ENCODE measurements at places on chromosomes 5 and 9. TPM values are rescaled to one million over a fixed set of nuclear protein-coding genes. Genes with fewer than 3 reads are reported as not detected.

Gene BARHL1
- not detected for polyA plus RNA-seq

Gene DMRT3
- not detected for polyA plus RNA-seq

DNA sequence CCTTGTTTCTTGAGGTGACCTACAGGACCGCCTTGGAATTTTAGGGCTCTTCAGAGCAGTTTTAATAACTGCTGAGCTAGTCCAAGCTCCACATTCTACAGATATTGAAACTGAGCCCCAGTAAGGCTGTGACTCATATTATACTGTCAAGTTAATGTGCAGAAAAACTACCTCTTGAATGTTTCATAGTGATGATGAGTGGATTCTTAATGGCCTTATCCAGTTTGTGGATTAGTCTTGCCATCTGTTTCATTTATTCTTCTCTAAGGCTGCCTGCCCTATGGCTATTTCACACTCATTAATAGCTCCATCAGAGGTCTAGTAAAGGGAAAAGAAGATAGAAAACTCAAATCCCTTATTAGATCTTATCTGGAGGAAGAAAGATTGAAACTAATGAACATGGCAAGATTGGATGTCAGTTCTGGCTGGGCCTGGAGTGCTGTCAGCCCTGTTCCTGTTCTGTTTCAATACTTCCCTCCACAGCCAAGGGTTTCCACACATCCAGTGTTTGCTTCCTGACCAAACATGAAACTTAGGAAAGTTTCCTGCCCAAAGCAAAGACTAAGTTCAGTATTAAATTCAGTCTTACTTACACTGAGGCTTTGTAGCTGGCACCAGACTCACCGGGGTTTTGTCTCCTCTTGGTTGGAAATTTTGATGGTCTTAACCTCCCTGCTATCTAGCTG is 215.6 kb upstream of the DMAC1 start:
- H3K36me3 ChIP-seq, result no peaks in the 10 kb centered on the region
- H3K4me3 ChIP-seq, result no peak overlapping the region
- no peaks in the 10 kb centered on the region for H3K27me3 ChIP-seq
- no peak overlapping the region for H3K27ac ChIP-seq

Gene SPATA31A3
- not detected for polyA plus RNA-seq

Gene BTNL8
- polyA plus RNA-seq, result 0.67 TPM

DNA sequence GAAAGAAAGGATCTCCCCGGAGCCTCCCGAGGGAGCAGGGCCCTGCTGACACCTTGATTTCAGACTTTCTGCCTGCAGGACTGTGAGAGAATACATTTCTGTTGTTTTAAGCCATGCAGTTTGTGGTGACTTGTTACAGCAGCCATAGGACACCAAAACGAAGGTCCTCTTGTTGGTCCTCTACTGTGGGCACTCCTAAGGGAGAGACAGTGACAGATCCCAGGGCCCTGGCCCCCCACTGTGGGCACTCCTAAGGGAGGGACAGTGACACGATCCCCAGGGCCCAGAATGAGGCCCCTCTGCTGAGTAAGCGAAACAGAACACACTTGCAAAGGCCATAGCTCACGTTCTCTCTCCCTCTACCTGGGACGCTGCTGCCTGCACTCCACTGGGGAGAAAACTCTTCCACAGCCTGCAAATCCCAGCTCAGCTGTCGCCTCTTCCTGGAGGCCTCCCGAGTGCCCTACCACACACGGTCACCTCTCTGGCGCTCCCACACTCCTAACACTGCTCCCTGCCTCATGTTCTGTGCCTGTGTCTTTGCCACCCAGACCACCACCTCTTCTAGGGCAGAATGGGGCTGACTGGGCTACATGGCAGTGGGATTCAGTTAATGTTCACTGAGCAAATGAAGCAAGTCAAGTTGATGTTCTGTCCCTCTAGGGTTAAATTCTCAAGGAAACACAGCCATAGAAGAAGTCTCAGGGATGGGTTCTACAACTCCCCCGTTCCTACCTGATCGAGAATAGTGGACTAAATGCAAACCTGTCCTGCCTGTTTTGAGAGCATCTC is 23.8 kb downstream of the ANKS6 start:
- H3K27ac ChIP-seq, result no peak overlapping the region
- DNase-seq, result no peak
- H3K4me3 ChIP-seq, result no peak overlapping the region
- no peaks in the 10 kb centered on the region for H3K27me3 ChIP-seq

DNA sequence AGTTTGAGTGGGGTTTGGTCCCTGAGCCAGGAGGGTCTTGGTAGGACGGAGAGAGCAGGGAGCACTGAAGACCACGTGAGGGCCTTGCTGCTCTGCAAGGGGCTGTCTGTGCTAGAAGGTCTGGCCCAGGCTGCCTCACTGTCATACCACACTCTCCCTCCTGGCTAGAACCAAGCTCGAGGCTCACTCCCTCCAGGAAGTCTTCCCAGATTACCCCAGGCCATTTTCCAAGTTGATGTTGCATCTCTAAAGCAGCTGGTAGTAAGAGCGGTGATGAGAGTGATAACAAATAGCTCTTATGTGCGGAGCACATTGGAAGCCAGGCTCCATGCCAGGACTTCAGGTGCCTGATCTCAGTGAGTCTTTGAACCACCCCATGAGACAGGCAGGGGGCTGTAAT is 6.6 kb downstream of the MYMK start:
- no peak overlapping the region for H3K27ac ChIP-seq
- peaks cover 11% of the 10 kb centered on the region for H3K4me1 ChIP-seq
- DNase-seq, result no peak
- no peaks in the 10 kb centered on the region for H3K36me3 ChIP-seq
- no peak overlapping the region for H3K4me3 ChIP-seq
- no peaks in the 10 kb centered on the region for H3K27me3 ChIP-seq
